Activated CD4-positive, alpha-beta memory T cell treated with anti-CD3 and anti-CD28 coated beads, Interleukin-2, amount 10 ng/mL, durations not matched to agents 7 days and 5 days (primary cell): ENCODE measurements at places on chromosomes 6 and 20. TPM values are rescaled to one million over a fixed set of nuclear protein-coding genes. Genes with fewer than 3 reads are reported as not detected.

- DNase-seq: no peak
Measured at GRCh38 chr6:161013695-161014094, 22.1 kb downstream of the MAP3K4 start.

Gene LY6G6D
- total RNA-seq: not detected

GRCh38 chr20:62439218-62439617, 11.9 kb upstream of the RBBP8NL start:
- no peak for DNase-seq

Gene RIN2
- total RNA-seq: not detected

GRCh38 chr6:127972815-127973214, 72.0 kb upstream of the THEMIS start:
- DNase-seq: peak; percentile 29

Gene CD24
- total RNA-seq: not detected

Gene ME1
- total RNA-seq: 0.10 TPM

GRCh38 chr6:72952808-72953630, 272.3 kb downstream of the KHDC1L start:
- no peak for DNase-seq

Gene ISM1
- total RNA-seq: not detected

- no peak for DNase-seq
Measured at GRCh38 chr20:3818155-3819151, 1.9 kb upstream of the AP5S1 start.
